Putamen (tissue), 1 donor: ENCODE measurements at places on chromosomes 7 and 10.

DNA sequence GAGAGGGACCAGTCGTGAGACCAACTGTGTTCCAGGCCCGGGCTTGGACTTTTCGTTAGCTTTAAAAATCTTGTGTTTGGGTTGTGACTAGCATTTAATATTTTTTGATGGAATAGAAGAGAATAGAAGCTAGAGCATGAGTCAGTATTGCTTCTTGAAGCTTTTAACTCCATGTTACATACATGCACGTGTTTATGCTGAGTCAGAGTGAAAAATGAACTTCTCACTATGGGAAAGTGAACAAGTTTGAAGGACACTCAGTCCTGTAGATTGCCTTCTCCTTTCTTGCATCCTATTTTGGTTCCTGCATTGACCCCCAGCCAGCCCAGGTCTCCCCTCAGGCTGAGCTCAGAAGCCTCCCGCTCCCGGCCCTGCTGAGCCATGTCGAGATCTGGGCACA is 31.8 kb downstream of the GHRHR start:
- no peak for DNase-seq

DNA sequence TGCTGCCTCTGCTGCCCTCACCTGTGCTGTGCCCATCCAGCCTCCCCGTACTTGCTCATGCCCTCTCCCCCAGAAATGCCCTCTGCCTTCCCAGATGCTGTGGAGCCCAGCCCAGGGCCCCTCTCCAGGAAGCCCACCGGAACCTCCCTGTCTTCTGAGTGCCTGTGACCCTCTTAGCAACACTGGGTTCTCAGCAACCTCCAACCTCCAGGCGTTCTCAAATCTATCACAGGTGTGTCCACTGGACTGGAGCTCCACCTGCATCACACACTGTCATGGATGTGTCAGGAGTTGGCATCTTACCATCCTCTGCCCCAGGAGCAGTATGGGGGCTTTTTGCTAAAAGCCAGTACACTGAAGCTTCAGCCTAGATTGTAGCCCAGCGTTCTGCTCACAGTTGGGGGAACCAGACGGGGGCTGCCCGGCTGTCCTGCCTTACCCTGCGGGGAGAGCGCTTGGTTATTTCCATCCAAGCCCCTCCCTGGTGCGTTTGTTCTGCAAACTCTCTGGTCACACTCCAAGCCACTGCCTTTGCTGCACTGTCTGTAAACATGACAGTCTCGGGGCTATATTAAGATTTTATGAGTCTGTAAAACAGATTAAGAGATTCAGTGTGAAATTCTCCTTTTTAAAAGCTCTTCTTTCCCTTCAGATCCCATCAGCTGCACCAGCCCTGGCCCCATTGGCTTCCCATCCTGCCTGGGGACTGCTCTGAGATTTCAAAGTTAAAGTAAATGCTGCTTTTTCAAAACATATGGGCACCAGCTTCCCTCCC is 71.3 kb upstream of the CPXM2 start:
- DNase-seq, result no peak

DNA sequence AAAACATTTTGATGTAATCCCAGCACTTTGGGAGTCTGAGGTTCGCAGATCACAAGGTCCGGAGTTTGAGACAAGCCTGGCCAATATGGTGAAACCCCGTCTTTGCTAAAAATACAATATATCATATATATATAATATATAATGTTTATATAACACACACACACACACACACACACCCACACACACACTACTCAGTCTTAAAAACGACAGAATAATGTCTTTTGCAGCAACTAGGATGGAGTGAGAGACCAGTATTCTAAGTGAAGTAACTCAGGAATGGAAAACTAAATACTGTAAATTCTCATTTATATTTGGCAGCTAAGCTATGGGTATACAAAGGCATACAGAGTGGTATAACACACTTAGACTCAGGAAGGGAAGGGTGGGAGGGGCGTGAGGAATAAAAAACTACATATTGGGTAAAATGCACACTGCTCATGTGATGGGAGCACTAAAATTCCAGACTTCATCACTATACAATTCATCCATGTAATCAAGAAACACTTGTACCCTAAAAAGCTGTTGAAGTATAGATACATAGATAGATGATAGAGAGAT is 231.2 kb upstream of the SEMA3A start:
- no peak for DNase-seq

- DNase-seq, result no peak
These were observed 124.7 kb downstream of the GRM3 start for GRCh38 chr7:86768394-86768793.

- no peak for DNase-seq
These were observed 249.4 kb downstream of the TCF7L2 start for GRCh38 chr10:113199459-113199858.

DNA sequence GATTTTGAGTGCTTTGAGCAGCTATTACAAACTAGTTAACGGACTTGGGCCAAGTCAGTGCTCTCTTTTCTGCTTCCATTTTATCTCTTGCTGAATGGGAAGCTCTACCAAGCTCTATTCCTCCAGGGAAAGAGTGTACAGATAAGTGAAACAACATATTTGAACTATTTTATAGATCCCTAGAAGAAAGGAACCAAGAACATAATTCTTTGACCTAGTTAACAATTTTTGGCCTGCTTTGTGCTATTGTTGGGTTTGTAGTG is 244.8 kb downstream of the PRKG1 start:
- no peak for DNase-seq

DNA sequence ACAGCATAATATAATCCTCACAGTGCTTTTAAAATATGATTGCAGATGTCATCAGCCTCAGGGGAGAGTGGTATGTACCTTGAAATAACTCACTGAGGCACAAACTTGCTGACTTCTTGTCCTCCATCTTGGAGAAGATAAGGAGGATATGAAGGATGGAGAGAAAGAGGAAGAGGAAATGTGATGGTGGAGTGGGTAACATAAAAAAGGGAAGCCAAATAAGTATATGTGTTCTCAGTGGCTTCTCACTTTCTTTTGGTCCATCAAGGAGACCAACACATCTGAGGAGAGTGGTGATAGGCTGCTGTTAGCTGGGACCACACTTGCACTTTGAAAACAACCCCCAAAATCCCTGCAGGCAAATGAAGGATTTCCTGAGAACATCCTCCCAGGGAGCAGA is 21.6 kb upstream of the ZNF37A start:
- no peak for DNase-seq

DNA sequence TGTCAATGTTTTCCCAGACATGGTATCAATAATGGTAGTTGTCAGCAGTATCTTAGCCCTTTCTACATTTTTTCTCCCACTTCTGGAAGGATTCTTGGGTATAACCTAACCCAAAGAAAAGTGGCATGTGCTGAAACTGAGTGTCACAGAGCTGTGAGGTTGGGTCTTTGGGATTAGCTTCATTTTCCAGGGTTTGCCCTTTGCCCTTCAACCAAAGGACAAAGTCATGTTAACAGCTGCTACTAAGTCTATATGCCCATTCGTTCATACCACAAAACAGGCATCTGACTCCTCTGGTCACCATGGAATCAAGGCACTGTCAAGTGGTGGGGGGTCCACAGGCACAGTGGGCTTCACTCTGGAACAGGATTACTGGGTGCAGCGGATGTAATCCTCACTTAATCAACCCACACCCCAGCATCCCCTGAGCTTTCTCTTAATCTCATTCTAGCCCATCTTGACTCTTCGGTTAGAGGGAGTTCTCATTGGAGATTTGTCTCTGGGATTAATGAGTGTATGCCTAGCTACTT is 29.1 kb downstream of the CTAGE6 start:
- DNase-seq, result no peak
